Glutamatergic neuron (in vitro differentiated cells): ENCODE measurements at places on chromosomes 3 and 15. TPM values are rescaled to one million over a fixed set of nuclear protein-coding genes. Genes with fewer than 3 reads are reported as not detected.

Gene ADIPOQ
- total RNA-seq, result 0.15 TPM

Gene ZBED2
- total RNA-seq, result not detected

Gene RARRES1
- 1.7 TPM for total RNA-seq

Gene KNL1
- total RNA-seq, result 4.0 TPM

Gene CCDC39
- not detected for total RNA-seq

Gene CHRNA7
- total RNA-seq, result 19.1 TPM

Gene ADAMTS17
- 6.8 TPM for total RNA-seq

DNA sequence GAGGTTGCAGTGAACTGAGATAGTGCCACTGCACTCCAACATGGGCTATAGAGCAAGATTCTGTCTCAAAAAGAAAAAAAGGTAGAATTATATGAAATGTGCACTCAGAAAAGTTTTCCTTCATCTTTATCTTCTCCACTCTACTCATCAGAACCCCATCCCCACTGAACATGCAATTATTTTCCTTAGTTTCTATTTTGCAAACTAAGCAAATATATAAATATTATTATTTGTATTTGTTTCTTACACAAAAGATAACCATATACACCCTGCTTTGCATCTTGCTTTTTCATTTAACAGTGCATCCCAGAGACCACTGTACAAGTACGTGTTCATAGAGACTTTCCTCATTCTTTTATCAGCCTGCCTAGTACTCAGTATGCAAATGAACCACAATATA lies 68.0 kb upstream of the ACAN start:
- H3K27ac ChIP-seq, result no peak overlapping the region
- DNase-seq, result no peak
- H3K36me3 ChIP-seq, result no peaks in the 10 kb centered on the region

GRCh38 chr15:100689131-100689899 lies 86.9 kb downstream of the ASB7 start:
- no peak for DNase-seq
- H3K4me1 ChIP-seq, result peaks cover 5% of the 10 kb centered on the region
- no peak overlapping the region for H3K27ac ChIP-seq
- no peak overlapping the region for H3K4me3 ChIP-seq

DNA sequence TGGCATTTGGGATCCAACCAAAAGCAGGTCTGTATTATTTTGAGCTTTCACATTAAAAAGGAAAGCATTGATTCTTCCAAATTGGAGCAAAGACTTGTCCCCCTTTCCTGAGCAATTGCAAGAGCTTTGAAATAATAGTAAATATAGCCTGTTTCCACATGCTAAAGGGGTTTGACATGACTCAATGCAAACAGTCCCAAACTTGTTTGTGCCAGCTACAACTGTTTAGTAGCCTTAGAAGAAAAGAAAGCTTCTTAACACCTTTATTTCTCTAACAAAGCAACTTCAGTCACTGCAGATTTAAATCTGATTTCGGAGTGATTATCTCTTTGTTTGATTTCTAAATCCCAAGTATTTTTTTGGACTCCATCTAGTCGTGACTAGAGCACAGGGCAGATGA lies 180.2 kb downstream of the SEMA6D start:
- no peak overlapping the region for H3K4me3 ChIP-seq
- H3K36me3 ChIP-seq, result peaks cover 18% of the 10 kb centered on the region
- DNase-seq, result no peak
- peaks cover 19% of the 10 kb centered on the region for H3K4me1 ChIP-seq
- H3K27me3 ChIP-seq, result peaks cover 4% of the 10 kb centered on the region
- peak overlapping the region; percentile 60 for H3K27ac ChIP-seq

DNA sequence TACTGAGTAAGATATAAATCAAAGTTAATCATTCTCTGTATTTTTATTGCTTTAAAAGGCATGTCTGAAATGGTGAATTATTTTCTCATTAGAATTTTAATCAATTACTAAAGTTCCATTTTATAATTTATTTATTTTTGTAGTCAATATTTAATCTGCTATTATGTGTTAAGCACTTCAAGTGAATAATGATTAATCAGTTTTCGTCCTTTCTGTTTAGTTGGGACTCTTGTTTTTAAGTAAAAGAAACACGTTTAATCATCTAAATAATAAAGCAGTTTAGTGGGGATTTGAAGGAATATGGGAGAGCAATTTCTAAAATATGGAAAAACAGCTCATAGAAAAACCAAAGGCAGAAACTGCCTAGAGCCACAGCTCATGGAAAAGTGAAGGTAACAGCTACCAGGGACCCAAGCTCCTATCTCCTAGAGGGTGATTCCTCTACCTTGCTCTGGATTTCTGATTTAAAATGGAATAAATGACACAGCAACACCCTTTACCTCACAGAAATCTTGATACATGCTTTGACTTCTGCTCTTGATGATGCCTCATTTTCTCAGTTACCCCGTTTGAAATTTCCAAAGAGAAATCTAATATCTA lies 28.0 kb upstream of the SUCNR1 start:
- no peak for DNase-seq
- H3K27ac ChIP-seq, result no peak overlapping the region
- no peaks in the 10 kb centered on the region for H3K27me3 ChIP-seq
- peaks cover 6% of the 10 kb centered on the region for H3K36me3 ChIP-seq
- peaks cover 10% of the 10 kb centered on the region for H3K4me1 ChIP-seq
- H3K4me3 ChIP-seq, result no peak overlapping the region

- peaks cover 10% of the 10 kb centered on the region for H3K4me1 ChIP-seq
- H3K27me3 ChIP-seq, result peaks cover 12% of the 10 kb centered on the region
- H3K4me3 ChIP-seq, result no peak overlapping the region
- H3K27ac ChIP-seq, result peak overlapping the region; percentile 18
These were observed 55.3 kb downstream of the ROPN1B start for GRCh38 chr3:126024049-126024854.

DNA sequence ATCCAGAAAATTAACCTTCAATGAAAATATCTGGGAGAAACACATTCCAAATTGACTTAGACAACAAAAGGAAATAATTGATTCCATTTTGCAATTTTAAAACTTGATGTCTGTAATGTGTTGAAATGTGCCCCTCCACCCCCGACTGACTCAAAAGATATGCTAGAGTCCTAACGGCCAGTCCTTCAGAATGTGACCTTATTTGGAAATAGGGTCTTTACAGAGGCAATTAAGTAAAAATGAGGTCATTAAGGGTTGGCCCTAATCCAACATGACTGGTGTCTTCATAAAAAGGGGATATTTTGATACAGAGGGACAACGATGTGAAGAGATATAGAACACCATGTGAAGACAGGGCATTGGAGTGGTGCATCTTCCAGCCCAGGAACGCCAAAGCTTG lies 153.9 kb downstream of the PDZRN3 start:
- no peak overlapping the region for H3K4me3 ChIP-seq
- H3K27ac ChIP-seq, result no peak overlapping the region
- no peaks in the 10 kb centered on the region for H3K36me3 ChIP-seq
- H3K27me3 ChIP-seq, result peaks cover 1% of the 10 kb centered on the region

- no peaks in the 10 kb centered on the region for H3K4me1 ChIP-seq
- H3K36me3 ChIP-seq, result peaks cover 6% of the 10 kb centered on the region
- H3K4me3 ChIP-seq, result no peak overlapping the region
- H3K27ac ChIP-seq, result no peak overlapping the region
- no peak for DNase-seq
- peaks cover 3% of the 10 kb centered on the region for H3K27me3 ChIP-seq
These were observed 178.4 kb downstream of the ATP10A start for GRCh38 chr15:25684521-25685431.

DNA sequence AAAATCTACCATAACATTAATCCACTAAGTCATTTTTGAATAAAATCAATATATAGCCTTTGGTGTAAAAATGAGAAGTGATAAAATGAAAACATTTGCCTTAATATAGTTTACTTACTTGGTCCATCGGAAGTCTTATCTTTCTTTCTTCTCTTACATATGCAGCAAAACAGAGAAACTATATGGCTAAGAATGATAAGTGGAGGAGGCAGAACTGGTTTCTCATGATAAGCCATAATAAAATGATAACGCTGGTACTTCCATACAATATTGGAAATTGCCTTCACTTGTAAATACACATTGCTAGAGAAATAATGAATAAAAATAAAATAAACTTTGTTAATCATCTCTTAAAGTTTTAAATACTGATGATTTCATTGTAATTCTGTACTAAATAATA lies 47.8 kb upstream of the USP50 start:
- no peaks in the 10 kb centered on the region for H3K27me3 ChIP-seq
- H3K27ac ChIP-seq, result no peak overlapping the region
- H3K4me1 ChIP-seq, result no peaks in the 10 kb centered on the region
- no peak for DNase-seq

GRCh38 chr3:72153477-72154314 lies 368.7 kb upstream of the PROK2 start:
- no peak for DNase-seq
- H3K36me3 ChIP-seq, result peaks cover 4% of the 10 kb centered on the region
- peaks cover 13% of the 10 kb centered on the region for H3K4me1 ChIP-seq
- no peak overlapping the region for H3K27ac ChIP-seq
- no peaks in the 10 kb centered on the region for H3K27me3 ChIP-seq

- peaks cover 2% of the 10 kb centered on the region for H3K27me3 ChIP-seq
- no peak for DNase-seq
- no peaks in the 10 kb centered on the region for H3K36me3 ChIP-seq
- no peak overlapping the region for H3K27ac ChIP-seq
- peaks cover 13% of the 10 kb centered on the region for H3K4me1 ChIP-seq
These were observed 45.0 kb downstream of the EEFSEC start for GRCh38 chr3:128198313-128198712.

DNA sequence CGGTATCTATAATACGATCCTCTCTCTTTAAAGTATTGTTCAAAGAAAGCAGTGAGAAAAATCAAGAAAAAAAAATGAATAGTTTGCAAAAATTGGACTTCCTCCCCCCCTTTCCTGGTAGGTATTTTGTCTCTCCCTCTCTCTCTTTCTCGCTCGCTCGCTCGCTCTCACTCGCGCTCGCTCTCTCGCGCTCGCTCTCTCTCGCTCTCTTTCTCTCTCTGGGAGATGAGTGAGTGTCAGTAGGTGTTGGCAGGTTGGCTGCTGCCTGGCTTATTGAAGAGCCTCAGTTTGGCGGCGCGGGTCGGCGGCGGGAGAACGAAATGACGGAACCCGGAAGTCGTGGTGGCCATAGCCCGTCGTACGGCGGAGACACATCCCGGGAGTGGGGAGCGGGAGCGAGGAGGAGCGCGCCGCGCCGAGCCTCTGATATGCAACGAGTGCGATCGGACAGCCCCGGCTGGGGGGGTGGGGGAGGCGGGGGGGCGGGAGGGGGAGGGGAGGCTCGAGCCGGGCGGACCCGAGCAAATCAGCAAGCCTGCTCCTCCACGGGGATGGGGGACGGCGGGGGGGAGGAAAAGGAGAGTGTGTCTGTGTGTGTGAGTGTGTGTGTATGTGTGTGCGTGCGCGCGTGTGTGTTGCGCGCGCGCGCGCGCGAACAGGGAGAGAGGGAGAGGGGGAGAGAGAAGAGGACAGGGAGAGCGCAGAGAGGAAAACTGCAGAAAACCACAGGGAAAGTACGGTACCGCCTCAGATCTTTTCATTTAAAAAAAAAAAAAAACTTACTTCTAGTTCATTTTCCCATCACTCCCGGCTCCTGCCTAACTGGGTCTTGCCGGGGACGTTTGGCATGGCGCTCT lies at the start of gene MEIS2:
Gene MEIS2, minus strand, starts transcription at position 441 of the 857 bp plus-strand sequence. CDS start 1,083 bp downstream, outside the sequence.
- H3K27me3 ChIP-seq, result peaks cover 47% of the 10 kb centered on the region
- H3K4me1 ChIP-seq, result peaks cover 11% of the 10 kb centered on the region
- peak within 1 kb of the TSS; percentile 69 for H3K27ac ChIP-seq
- no peaks in the 10 kb centered on the region for H3K36me3 ChIP-seq
- H3K4me3 ChIP-seq, result peak within 1 kb of the TSS; percentile 97

DNA sequence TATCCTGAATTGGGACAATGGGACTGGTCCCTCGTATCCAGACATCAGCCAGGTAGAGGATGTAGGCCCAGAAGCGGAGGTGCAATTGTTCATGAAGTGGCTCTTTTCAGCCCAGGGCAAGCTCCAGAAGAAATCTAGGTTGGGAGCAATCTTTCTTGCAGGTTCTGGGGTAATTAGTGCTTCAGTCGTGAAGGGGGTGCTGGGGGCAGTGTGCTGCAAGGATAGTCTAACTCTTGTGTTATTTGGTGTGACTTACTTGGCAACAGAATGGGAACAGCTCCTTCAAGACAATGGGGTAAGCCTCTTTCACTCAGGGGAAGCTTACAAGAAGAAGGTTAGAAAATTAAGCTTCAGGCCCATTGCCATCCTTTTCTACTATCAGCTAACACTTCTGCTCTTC lies 273.0 kb downstream of the DIPK2A start:
- H3K27ac ChIP-seq, result no peak overlapping the region
- H3K4me1 ChIP-seq, result no peaks in the 10 kb centered on the region
- no peaks in the 10 kb centered on the region for H3K27me3 ChIP-seq
- no peak for DNase-seq

DNA sequence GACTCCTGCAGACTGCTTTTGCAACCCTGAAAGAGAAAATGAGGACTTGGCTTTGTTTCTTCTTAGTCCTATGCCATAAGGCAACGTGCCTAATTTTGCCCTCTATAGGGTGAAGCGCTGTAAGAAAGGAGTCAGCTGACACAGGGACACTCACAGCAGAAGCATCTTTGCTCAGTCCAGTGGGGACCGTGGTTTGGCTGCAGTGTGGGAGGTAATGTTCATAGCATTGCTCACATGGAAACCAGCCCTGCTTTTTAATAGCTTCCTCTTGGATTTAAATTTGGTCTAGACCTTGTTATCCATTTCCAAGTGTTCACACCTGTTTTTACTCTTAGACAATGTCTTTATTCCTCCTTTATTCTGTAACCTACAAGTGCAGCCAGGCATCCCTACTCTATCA lies 1032.1 kb downstream of the NTRK3 start:
- no peak overlapping the region for H3K27ac ChIP-seq
- no peaks in the 10 kb centered on the region for H3K36me3 ChIP-seq
- no peak for DNase-seq
- no peak overlapping the region for H3K4me3 ChIP-seq
- no peaks in the 10 kb centered on the region for H3K4me1 ChIP-seq
- H3K27me3 ChIP-seq, result peaks cover 2% of the 10 kb centered on the region

- H3K27me3 ChIP-seq, result no peaks in the 10 kb centered on the region
- no peaks in the 10 kb centered on the region for H3K4me1 ChIP-seq
- no peak overlapping the region for H3K27ac ChIP-seq
- no peak overlapping the region for H3K4me3 ChIP-seq
- H3K36me3 ChIP-seq, result no peaks in the 10 kb centered on the region
These were observed 31.3 kb upstream of the CCDC54 start for GRCh38 chr3:107345822-107346405.

DNA sequence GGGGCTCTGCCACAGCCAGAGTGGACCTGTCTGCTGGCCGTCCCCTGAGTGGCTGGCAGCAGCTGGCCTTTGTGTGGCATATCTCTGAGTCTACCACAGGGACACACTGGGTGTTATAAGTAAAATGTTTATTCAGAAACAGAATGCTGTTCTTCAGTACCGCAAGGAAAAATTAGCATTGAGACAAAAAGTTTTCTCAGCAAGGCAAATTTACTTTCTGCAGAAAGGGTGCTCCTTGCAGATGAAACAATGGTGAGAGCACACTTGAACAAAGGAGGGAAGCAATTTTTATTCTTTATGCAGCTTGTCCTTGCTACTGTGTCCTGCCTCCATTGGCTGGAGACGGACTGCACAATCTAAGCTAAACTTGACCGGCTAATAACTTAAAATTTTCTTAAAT lies 4.0 kb downstream of the TMEM89 start:
- H3K36me3 ChIP-seq, result peaks cover 8% of the 10 kb centered on the region
- no peak for DNase-seq
- H3K27me3 ChIP-seq, result no peaks in the 10 kb centered on the region
- no peaks in the 10 kb centered on the region for H3K4me1 ChIP-seq
- H3K4me3 ChIP-seq, result no peak overlapping the region
- H3K27ac ChIP-seq, result no peak overlapping the region
